ENCODE measurements at places on chromosomes 5 and 9.

GRCh38 chr5:154107010-154107409 is 68.2 kb downstream of the MFAP3 start:
- DNase-seq: no peak

DNA sequence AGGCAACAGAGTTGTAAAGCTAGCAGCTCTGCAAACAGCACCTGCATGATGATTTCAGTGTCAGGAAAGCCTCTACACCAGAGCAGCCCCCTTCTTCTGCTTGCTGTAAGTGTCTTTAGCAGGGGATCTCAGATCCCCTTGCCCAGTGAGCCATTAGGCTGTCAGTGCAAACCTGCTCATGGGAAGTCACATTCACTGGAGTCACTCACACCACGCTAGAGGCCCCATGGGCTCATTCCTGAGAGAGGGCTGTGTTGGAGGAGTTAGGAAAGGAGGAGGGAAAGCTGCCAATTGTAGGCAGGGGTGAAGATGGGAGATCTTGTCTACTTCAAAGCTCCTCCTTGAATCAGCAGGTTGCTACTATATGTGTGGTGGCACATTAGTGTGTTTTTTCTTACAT is 275.2 kb downstream of the SMARCA2 start:
- no peak for DNase-seq

DNA sequence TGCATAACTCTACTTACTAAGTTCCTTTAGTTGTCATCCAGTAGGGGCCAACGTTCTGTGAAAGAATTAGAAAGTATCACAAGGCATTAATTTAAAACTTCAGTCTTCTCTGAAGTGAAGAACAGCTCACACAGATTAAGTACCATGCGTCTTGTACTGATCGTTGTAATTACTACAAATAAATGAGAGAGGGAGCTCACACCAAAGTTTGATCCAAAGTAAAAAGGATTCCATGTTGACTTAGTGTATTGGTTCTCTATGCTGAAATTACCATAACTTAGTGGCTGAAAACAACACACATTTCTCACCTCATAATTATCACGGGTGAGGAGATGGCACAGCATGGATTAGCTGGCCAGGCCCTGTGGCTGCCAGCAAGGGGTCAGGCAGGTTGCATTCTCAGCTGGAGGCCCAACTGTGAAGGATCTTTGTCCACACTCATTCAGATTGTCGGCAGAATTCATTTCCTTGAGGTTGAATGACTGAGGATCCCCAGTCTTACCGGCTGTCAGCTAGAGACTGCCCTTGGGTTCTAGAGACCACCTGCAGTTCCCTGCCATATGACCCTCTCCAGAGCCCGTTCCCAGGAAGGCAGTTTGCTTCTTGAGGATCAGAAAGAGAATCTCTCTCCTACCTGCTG is 169.1 kb downstream of the YTHDC2 start:
- DNase-seq: no peak

- DNase-seq: no peak
Observed at GRCh38 chr9:127991017-127991756, 10.4 kb upstream of the EEIG1 start.

GRCh38 chr9:131731237-131731636 is 8.6 kb downstream of the RAPGEF1 start:
- no peak for DNase-seq

DNA sequence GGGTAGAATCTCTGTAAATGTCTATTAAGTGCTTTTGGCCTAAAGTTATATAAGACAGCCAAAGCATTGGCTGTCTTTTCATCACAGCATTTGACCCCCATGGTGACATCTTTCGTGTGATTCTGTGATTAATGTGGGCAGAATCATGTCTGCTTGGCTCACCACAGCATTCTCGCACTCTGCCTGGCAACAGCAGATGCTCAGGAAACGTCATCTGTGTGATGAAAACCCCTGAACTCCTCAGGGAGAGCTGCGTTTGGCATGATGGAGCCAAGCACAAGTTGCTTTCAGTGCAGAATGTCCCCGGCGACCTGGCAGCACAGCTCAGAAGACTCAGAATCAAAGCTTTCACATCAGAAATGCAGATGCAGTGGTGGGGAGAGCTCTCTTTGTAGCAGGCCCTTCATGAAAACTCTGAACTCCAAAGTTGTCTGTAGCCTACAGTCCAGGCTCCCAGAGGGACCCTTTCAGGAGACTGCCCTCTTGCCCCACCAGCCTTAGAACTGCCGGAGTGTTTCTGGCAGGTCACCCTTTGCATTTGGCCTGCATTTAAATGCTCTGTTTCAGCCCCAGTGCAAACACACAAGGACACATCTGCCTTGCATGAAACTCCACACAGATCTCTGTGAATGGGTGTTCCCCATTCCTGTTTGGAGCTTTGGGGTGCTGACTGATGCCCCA is 155.6 kb upstream of the PANK3 start:
- no peak for DNase-seq

DNA sequence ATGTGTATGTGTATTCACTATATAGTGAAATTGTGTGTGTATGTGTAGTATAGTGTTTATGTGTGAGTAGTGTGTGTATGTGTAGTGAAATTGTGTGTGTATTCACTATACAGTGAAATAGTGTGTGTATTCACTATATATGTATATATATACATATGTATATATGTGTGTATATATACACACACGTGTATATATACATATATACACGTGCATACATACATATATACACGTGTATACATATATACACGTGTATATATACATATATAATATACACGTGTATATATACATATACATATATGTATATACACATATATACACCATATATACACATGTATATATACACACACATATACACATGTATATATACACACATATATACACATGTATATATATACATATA is 403.6 kb upstream of the TUSC1 start:
- DNase-seq: no peak

GRCh38 chr5:179568721-179569120 is 18.4 kb downstream of the RUFY1 start:
- DNase-seq: no peak

GRCh38 chr5:52910071-52910470 is 79.1 kb upstream of the ITGA2 start:
- DNase-seq: no peak

DNA sequence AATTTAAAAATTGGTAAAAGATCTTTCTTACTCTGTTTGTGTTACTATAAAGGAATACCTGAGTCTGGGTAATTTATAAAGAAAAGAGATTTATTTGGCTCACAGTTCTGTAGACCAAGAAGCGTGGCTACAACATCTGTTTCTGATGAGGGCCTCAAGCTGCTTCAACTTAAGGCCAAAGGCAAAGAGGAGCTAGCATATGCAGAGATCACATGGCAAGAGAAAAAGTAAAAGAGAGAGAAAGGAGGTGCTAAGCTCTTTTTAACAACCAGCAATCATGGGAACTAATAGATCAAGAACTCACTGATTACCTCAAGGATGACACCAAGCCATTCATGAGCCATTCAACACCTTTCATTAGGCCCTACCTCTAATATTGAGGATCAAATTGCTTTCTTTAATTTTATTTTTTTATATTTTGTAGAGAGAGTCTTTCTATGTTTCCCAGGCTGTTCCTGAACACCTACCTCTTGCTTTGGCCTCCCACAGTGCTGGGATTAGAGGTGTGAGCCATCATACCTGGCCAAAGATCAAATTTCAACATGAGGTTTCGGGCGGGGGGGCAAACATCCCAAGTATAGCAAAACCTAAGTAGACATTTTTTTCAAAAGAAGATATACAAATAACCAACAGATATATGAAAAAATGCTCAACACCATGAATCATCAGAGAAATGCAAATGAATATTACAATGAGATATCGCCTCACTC is 16.0 kb upstream of the SHC3 start:
- DNase-seq: no peak

- no peak for DNase-seq
Observed at GRCh38 chr5:169390265-169390664, 89.3 kb upstream of the SLIT3 start.

GRCh38 chr9:99820685-99821395 is 845 bp upstream of the NR4A3 start:
- DNase-seq: peak; percentile 72

- DNase-seq: no peak
Observed at GRCh38 chr5:132050661-132051552, 9.5 kb upstream of the IL3 start.

DNA sequence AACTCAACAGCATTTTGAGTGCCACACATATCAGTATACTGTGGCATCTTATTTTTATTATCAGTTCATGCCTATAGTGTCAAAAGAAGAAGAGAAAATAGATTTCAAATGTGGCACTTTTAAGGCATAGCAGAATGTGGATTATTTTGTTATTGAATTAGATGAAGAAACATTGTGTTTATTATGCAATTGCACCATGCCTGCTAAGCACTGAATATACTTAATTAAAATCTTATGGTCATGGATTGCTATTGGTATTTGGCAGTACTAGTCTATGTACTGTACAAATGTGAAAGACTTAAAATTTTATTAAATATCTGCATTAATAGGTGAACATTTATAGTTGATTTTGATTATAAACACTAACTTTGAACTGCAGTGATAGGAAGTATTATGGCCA is 128.8 kb downstream of the FER start:
- DNase-seq: no peak

- no peak for DNase-seq
Observed at GRCh38 chr5:174624733-174625522, 99.5 kb upstream of the MSX2 start.

GRCh38 chr9:68493958-68494577 is 46.6 kb downstream of the TMEM252 start:
- no peak for DNase-seq

GRCh38 chr9:138067613-138068367 is 190.2 kb downstream of the CACNA1B start:
- no peak for DNase-seq

DNA sequence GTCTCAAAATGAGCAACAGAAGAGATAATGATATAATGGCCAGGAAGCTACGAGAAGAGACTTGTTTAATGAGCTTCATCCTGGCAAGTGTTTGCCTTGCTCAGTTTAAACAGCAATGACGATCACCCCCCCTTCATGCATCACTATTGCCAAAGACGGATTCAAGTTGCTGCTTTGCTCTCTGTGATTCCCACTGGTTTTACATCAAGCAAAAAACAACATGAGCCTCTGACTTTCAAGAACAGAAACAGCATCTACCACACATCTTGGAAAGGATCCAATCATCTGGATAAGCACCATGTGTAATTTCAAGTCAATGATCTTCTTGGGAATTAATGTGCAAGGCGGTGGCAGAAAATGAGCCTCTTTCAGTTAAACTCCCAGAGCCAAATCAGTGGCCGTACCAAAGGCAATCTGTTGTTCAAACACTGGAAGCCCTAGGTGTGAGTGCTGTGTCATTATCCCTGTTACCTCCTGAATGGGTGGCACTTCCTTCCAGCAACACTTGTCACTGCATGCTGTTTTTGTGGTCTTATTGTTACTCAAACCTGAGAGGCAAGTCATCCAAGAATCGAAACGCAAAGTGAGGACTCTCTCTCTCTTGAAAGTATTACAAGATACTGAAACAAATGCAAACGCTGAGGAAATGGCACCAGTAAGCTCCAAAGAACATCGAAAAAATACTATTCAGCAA is 72.8 kb downstream of the MED27 start:
- no peak for DNase-seq

All from activated naive CD8-positive, alpha-beta T cell treated with anti-CD3 and anti-CD28 coated beads, Interleukin-2, amount 50 U/mL, for 24 hours (primary cell).